ENCODE measurements at places on chromosomes 6 and 20.
A peak's percentile ranks its signal among the peaks of the same experiment; 100 is the strongest.

DNA sequence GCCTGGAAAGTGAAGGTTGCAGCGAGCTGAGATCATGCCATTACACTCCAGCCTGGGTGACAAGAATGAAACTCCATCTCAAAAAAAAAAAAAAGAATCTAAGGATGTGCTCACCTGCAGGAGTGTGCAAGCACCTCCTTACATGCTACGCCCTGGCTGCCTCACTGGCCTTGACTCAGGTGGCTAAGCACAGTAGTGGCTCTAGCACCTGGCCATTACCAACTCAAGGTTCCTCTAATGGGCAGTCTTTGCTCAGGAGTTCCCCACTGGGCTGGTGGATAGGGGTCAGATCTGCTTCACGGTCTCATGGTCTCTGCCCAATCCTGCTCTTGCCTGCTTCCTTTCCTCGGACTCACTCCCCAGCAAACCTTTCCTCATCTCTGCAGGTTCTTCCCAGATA, 39.7 kb downstream of the KCNK17 start:
- no peak for DNase-seq

DNA sequence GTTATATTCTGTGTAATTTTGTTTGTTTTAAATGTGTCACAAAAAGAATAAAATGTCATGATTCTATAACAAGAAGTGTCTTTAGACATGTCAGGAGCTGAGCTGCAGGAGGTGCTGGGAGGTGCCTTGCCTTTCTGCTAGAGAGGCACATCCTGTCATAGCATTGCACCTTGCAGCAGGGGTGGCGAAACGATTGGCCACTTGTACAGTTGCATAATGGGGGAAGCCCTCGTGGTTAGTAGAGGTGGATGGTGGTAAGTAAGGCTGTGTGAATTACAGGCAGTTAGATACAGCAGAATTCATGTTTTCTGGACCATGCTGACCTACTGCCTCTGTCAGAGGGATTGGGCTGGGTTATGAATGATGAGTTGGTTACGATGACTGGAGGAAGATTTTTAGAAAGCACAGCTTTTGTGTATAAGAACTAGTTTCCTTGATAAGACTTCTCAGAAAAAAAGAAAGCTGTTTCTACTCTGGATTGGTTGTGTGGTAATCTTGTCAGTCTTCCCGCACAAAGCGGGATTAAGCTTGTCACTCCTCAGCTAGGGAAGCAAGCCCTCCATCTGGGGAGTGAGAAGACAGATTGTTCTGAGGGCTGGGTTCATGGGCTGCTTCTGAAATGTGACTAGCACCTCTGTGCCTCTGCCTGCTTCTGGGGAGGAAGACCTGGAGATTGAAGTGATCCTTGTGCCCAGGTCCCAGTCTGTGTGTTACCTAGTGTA, 74.9 kb downstream of the FOXO3 start:
- peak; percentile 25 for DNase-seq

DNA sequence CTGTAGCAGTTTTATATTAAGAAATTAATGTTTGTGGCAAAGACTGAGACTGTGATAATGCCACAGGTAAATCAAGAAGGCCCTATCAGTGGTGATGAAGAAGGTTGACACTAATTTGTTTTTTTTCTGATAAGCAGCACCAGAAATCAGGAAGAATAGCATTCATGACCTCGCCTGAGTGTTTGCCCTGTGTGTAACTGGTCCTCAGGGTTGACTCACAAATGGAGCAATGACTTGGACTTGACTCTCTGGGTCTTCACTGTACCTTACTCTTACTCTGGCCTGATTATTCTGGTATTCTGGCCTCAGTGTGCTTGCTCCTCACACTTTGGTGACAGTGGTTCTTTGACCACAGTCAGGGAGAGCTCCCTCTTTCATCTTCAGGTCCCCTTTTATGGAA, 243.9 kb downstream of the HAO1 start:
- no peak for DNase-seq

DNA sequence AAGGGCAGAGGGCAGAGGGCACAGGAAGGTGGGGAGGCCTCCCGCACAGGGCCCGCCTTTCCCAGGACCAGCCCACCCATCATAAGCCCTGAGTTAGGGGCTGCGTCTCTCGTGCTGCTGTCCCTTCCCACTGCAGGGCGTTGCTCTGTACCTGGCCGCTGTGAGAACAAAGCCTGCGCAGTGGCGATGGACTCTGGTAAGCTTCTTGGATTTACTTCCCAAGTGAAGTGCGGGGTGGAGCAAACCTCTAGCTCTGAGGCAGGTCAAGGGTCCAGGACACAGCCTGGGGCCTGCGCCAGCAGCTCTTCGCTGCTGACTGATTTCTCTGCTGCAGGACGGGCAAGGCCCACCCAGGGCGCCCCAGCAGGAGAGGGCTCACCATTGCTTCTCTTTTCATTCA, 23.9 kb downstream of the INSM1 start:
- DNase-seq: no peak

- DNase-seq: no peak
These were observed 26.9 kb downstream of the TFAP2B start for GRCh38 chr6:50845499-50846143.
